ENCODE measurements at places on chromosomes 5 and 9.

DNA sequence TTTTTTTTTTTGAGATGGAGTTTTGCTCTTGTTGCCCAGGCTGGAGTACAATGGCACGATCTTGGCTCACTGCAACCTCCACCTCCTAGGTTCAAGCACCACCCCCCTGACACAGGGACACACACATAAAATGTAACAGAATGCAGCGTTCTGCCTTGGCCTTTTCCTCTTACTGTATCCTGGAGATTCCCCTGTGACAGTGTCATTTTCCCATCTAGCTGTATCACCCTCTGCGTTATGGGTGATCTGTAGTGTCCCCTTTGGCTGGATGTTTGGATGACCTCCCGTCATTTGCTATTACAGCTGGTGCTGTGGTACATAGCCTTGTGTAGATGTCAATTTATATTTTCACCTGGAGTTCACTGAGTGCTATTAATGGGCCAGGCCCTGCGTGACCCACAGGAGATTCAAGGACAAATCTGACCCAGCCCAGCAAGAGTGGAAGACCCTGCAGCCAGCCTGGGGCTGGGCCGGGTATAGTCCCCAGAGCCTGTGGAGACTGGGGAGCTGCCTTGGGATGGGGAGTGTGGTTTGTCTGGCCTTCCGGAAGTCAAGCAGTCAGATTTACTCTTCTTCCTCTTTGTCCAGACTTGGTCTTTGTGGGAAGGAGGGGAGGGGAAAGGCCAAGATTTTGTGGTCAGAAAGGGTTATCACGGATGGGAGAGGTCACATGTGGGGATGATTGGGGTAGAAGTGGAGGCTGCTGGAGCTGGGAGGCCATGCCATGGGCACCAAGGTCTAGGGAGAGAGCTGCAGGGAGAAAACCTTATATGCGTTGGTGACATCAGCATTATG is 43.6 kb downstream of the ERGIC1 start:
- DNase-seq, result no peak

DNA sequence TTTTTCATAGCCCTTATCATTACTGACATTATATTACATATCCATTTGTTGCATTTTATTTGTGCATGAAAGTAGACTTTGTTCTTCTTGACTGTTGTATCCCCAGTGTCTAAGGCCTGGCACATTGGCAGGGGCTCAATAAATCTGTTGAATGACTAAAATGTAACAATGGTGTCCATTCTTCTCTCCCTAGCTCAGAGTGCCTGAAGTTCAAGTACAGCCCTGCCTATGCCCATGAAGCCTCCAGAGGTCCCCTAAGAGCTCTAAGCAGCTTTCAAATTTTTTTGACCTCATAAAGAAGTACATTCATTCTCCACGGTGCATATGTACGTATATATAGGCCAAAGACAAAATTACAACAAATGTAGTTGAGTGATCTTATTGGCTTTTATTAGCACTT is 4.2 kb upstream of the BSPRY start:
- no peak for DNase-seq

GRCh38 chr9:13088720-13089427 is 190.6 kb downstream of the MPDZ start:
- no peak for DNase-seq

GRCh38 chr9:135279834-135280393 is 192.4 kb downstream of the OLFM1 start:
- no peak for DNase-seq

DNA sequence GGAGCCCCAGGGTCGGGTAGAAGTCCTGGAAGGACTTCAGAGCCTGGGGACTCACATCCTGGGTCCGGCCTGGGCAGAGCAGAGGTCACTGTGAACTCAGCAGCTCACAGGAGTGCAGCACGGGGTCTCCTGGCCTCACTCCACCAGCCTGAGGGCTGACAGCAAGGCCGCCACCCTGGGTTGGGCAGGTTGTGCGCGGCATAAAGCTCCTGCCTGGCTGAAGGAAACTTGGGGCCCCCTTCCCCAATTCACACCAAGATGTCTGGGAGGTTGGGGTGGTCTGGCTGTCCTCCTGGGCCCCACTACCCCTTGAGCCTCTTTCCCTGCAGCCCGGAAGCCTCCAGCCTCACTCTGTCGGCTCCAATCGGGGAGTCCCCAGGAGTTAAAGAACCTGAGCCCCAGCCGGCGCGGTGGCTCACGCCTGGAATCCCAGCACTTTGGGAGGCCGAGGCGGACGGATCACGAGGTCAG is 2.1 kb downstream of the LCN15 start:
- no peak for DNase-seq

DNA sequence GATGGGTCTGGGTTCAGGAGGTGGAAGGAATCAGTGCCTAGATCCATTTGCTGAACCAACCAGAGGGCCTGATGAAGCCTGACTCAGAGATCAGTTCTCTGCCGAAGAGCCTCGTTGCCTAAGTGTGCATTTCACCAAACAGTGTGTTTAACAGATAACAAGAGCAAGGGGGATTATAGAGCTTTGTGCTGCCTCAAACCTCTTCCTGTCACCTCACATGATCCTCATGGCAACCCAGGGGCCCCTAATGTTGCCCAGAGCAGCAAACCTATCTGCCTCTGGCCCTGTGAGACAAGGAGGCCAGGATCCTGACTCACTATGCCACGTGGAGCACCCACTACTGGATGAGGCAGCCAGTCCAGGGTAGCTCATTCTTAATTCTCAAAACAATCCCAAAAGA is 66.3 kb upstream of the EPB41L4B start:
- no peak for DNase-seq

DNA sequence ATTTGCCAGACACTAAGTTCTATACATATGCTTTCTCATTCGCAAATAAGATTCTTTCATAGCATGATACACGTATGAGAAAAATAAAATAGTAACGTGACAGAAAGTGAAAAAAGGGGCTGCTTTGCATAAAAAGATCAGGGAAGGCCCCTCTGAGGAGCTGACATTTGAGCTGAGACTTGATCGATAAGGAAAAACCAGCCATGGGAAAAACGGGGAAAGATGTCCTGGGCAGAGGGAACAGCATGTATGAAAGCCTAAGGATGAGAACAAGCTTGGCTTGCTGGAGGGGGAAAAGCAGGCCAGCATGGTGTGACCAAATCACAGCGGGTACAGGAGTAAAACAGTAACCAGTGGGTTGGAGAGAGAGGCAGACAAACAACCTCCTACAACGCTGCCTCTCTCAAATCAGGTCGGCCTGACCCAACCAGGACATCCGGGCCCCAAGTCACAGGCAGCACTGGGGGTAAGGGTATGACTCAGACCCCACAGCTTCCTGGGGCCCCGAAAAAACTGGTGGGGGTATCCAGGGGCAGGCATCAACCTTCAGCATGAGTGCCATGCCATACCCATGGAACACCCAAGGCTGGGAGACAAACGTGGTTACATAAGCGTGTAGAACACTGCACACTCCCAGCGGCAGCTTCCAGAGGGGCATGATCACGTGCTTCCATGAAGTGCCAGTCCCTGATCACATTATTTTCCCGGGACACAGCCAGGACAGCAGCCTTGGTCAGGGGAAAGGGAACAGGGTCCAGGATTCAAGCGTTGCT is 2.2 kb downstream of the TNIP1 start:
- DNase-seq, result peak; percentile 88

GRCh38 chr5:112417931-112418658 is 982 bp downstream of the EPB41L4A start:
- peak; percentile 85 for DNase-seq

- no peak for DNase-seq
These were observed 32.6 kb downstream of the CORO2A start for GRCh38 chr9:98159790-98160189.

DNA sequence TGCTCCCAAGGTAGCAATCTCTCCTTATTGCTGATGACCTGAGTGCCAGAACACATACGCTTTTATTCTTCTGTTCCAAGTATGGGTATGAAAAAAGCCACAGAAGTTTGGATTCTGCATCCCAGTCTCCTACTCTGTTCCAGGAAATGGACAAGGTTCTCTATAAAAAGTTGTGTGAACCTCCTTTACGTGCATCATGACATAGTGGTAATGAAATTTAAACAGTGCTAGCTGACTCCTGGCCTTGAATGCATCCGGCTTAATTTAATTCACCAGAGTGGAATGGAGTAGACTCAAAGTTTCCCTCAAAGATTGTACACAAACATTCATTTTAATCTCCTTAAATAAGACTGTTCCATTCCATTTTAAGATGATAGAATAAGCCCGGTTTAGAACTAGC is 68.9 kb downstream of the LURAP1L start:
- DNase-seq, result no peak

- no peak for DNase-seq
These were observed 151.4 kb upstream of the DAP start for GRCh38 chr5:10912435-10912834.

DNA sequence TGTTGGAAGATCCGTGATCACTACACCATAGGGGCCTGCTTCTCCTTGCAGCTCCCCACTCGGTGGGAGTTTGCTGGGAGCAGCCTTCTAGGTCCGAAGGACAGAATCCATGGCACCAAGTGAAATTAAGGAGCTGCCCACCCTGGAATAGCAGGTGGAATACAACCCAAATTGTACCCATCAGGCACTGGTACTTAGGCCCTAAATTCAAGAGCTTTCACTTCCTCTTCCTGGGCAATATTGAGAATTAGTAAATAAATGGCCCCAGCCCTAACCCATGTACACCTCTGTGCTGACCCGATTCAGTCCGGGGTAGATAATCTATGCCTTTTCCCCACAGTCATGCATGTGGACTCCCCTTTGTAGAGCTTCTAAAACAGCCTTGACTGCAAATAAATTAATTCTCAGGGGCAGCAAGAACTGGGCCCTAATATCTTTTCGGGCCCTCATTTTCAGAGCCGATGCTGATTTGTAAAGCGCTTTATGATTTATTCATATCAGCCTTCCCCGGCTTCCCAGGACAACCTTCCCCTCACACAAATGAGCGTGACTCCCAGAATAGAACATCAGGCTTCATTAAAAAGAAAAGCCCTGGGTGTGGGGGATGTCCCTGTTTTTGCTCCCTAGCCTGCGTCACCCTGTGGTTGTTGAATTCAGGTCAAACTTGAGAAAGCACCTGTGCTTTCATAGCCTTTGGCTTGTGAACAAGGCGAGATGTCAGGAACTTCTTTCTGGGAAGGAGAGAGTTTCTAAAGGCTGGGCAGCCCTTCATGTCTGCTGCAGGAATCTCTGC is 126.1 kb upstream of the TBC1D2 start:
- no peak for DNase-seq

GRCh38 chr9:5696884-5697283 is 68.0 kb downstream of the RIC1 start:
- no peak for DNase-seq

DNA sequence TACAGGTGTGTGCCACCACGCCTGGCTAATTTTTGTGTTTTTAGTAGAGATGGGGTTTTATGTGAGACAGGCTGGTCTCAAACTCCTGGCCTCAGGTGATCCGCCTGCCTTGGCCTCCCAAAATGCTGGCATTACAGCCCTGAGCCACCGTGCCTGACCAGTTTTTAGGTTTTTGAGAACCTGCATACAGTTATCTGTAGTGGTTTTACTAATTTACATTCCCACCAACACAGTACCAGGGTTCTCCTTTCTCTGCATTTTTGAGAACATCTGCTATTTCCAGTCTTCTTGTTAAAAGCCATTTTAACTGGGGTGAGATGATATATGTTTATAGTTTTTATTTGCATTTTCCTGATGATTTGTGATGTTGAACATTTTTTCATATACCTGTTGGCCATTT is 12.8 kb downstream of the DMXL1 start:
- DNase-seq, result no peak

- no peak for DNase-seq
These were observed 276.8 kb downstream of the GAS1 start for GRCh38 chr9:86670536-86670935.

DNA sequence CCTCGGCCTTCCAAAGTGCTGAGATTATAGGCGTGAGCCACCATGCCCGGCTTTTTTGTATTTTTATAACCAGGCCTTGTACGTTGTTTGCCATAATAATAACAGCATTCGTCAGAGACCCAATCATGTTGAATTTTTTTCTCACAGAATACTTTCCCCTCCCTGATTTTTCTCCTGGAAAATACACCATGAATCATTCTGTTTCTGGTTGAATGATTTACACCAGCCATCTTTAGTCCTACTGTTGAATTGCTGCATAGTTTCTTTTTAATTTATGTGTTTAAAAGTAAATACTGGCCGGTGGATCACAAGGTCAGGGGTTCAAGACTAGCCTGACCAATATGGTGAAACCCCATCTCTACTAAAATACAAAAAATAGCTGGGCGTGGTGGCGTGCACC is 3.5 kb downstream of the CNOT8 start:
- DNase-seq, result no peak

GRCh38 chr9:109427886-109428285 is 70.2 kb downstream of the PTPN3 start:
- DNase-seq, result no peak

DNA sequence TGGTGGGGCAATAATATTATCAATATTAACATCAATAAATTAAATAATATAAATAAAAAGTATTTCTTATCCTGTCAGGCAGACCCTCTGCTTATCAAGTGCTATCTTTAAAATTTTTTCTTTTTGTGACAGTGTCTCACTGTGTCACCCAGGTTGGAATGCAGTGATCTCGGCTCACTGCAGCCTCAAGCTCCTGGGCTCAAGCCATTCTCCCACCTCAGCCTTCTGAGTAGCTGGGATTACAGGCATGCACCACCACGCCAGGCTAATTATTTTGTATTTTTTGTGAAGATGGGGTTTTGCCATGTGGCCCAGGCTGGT is 53.2 kb downstream of the NDST1 start:
- no peak for DNase-seq

DNA sequence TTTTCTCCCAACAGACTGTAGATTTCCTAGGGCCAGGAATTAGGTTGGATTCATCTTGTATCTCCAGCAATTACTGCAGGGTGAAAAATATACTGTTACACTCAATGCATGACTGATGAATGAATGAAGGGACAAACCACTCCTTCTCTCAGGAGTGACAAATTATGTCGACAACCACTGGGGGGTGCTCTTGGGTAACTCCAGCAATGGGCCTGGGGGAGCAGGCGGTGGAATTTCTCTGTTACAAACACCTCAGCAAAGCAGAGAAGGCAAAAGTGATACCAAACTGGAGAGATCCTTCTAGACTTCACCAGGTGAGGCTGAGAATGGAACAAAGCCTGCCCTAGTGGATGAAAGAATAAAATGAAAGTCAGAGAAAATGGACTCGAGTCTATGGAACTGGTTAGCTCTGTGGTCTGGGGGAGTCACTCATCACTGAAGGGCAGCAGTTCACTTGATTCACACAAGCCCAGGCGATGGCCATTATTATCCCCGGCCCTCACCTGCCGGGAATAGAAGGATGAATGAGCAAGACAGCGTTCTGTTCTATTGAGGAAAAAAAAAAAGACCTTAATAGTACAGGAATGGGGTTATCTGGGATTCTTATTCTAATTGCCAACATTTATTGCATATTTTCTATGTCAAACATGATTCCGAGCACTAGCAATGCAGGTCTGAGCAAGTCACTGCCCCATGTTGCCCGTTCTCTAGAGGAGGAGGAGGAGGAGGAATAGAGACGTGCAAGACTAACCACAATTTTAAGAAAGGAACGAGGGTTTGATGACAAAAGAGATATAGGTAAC is 341.1 kb downstream of the ASTN2 start:
- no peak for DNase-seq

DNA sequence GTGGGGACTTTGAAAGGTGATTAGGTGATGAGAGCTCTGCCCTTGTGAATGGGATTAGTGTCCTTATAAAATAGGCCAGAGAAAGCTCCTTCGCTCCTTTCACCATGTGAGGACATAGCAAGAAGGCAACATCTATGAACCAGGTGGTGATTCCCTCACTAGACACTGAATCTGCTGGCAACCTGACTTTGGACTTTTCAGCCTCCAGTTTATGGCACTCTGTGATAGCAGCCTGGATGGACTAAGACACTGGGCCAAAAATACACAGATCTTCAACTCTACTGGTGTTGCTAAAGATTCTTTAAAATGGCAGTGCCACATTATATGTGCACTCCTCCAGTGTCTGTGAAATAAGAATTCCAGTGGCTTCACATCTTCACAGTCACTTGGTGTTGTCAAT is 41.2 kb upstream of the COL15A1 start:
- DNase-seq, result no peak
